ENCODE measurements at places on chromosomes 2 and 18. TPM values are rescaled to one million over a fixed set of nuclear protein-coding genes. Genes with fewer than 3 reads are reported as not detected.

GRCh38 chr2:30266051-30266621 is 34.8 kb downstream of the LBH start:
- peaks cover under 1% of the 10 kb centered on the region for H3K36me3 ChIP-seq
- DNase-seq: no peak
- H3K27ac ChIP-seq: peak overlapping the region; percentile 88

GRCh38 chr2:176130147-176130956 is 847 bp downstream of the HOXD8 start:
- H3K4me3 ChIP-seq: peak overlapping the region; percentile 62
- H3K27ac ChIP-seq: no peak overlapping the region
- H3K4me1 ChIP-seq: peaks cover 25% of the 10 kb centered on the region

GRCh38 chr2:227366769-227367426 is 12.2 kb downstream of the TM4SF20 start:
- no peak for DNase-seq
- no peaks in the 10 kb centered on the region for H3K27me3 ChIP-seq
- peak overlapping the region; percentile 53 for H3K27ac ChIP-seq
- peaks cover 15% of the 10 kb centered on the region for H3K4me1 ChIP-seq

- peaks cover 28% of the 10 kb centered on the region for H3K36me3 ChIP-seq
- peak overlapping the region; percentile 31 for H3K27ac ChIP-seq
- H3K27me3 ChIP-seq: no peaks in the 10 kb centered on the region
- peaks cover 16% of the 10 kb centered on the region for H3K4me1 ChIP-seq
Observed at GRCh38 chr2:232576995-232577394, 26.5 kb downstream of the EIF4E2 start.

DNA sequence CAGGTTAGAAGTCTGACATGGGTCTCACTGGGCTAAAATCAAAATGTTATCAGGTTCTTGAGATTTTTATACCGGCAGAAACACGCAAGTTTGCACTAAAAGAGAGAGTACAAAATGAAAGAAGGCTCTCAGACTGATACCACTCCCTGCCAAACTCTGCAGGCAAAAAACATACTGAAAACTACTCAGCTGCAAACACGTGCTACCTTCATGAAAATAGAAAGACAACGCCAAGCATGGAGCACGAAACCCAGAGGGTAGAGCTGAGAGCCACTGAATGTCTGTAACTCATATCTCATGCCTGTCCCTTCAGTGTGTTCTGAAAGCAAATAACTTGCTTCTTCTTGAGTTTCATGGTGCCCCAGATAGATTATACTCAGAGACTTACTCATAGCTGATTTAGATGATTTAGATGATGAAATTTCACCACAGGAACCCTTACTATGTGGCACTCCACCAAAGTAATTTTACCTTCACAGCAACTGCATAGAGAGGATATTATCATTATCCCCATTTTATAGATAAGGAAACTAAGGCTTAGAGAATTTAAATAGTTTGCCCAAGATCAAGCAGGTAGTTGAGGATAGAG is 313.0 kb upstream of the SLC39A10 start:
- peaks cover 12% of the 10 kb centered on the region for H3K27me3 ChIP-seq
- H3K27ac ChIP-seq: no peak overlapping the region
- no peak for DNase-seq
- no peak overlapping the region for H3K4me3 ChIP-seq

- no peak for DNase-seq
- H3K27ac ChIP-seq: no peak overlapping the region
- H3K27me3 ChIP-seq: no peaks in the 10 kb centered on the region
Observed at GRCh38 chr18:5162111-5162510, 34.9 kb downstream of the AKAIN1 start.

- DNase-seq: peak; percentile 97
- H3K27me3 ChIP-seq: no peaks in the 10 kb centered on the region
- H3K27ac ChIP-seq: peak overlapping the region; percentile 100
- H3K4me3 ChIP-seq: peak overlapping the region; percentile 6
- no peaks in the 10 kb centered on the region for H3K36me3 ChIP-seq
- H3K4me1 ChIP-seq: peaks cover 69% of the 10 kb centered on the region
Observed at GRCh38 chr18:48997985-48998831, 47.4 kb upstream of the SMAD7 start.

GRCh38 chr2:11681722-11682589 is 12.0 kb upstream of the NTSR2 start:
- peaks cover 3% of the 10 kb centered on the region for H3K36me3 ChIP-seq
- peaks cover 41% of the 10 kb centered on the region for H3K27me3 ChIP-seq
- H3K4me3 ChIP-seq: no peak overlapping the region
- no peak overlapping the region for H3K27ac ChIP-seq

- H3K36me3 ChIP-seq: peaks cover 2% of the 10 kb centered on the region
- DNase-seq: no peak
- no peaks in the 10 kb centered on the region for H3K4me1 ChIP-seq
- peaks cover 58% of the 10 kb centered on the region for H3K27me3 ChIP-seq
- H3K27ac ChIP-seq: no peak overlapping the region
Observed at GRCh38 chr18:59238385-59238784, 18.4 kb downstream of the GRP start.

- no peaks in the 10 kb centered on the region for H3K36me3 ChIP-seq
- peaks cover 18% of the 10 kb centered on the region for H3K4me1 ChIP-seq
- H3K4me3 ChIP-seq: no peak overlapping the region
- no peak overlapping the region for H3K27ac ChIP-seq
- peak; percentile 69 for DNase-seq
Observed at GRCh38 chr18:79526468-79527460, 131.0 kb downstream of the NFATC1 start.

- peaks cover 22% of the 10 kb centered on the region for H3K36me3 ChIP-seq
- H3K4me1 ChIP-seq: peaks cover 15% of the 10 kb centered on the region
- H3K4me3 ChIP-seq: no peak overlapping the region
Observed at GRCh38 chr2:74876081-74876886, 42.4 kb downstream of the HK2 start.

- H3K27ac ChIP-seq: peak overlapping the region; percentile 93
- no peaks in the 10 kb centered on the region for H3K36me3 ChIP-seq
- peaks cover 70% of the 10 kb centered on the region for H3K4me1 ChIP-seq
- no peaks in the 10 kb centered on the region for H3K27me3 ChIP-seq
Observed at GRCh38 chr2:237222601-237223041, 136.9 kb downstream of the COPS8 start.

- H3K4me3 ChIP-seq: no peak overlapping the region
- H3K27me3 ChIP-seq: no peaks in the 10 kb centered on the region
- no peak overlapping the region for H3K27ac ChIP-seq
- H3K4me1 ChIP-seq: peaks cover 7% of the 10 kb centered on the region
Observed at GRCh38 chr2:111638274-111638877, 245.6 kb downstream of the ANAPC1 start.

- H3K27me3 ChIP-seq: no peaks in the 10 kb centered on the region
- H3K4me3 ChIP-seq: no peak overlapping the region
- H3K4me1 ChIP-seq: no peaks in the 10 kb centered on the region
- no peaks in the 10 kb centered on the region for H3K36me3 ChIP-seq
- no peak for DNase-seq
- no peak overlapping the region for H3K27ac ChIP-seq
Observed at GRCh38 chr18:78790511-78790910, 189.1 kb upstream of the SALL3 start.

- H3K27ac ChIP-seq: no peak overlapping the region
- H3K4me1 ChIP-seq: peaks cover 78% of the 10 kb centered on the region
- no peaks in the 10 kb centered on the region for H3K27me3 ChIP-seq
Observed at GRCh38 chr2:226790011-226790410, 9.6 kb downstream of the IRS1 start.

The FAP gene
- 38.1 TPM for total RNA-seq

The CCBE1 gene
- total RNA-seq: 22.8 TPM

The SLC4A3 gene
- total RNA-seq: 11.6 TPM

The TNFAIP6 gene
- not detected for total RNA-seq

The DSG1 gene
- not detected for total RNA-seq

The CCDC74A gene
- total RNA-seq: 1.8 TPM

The RND3 gene
- 160 TPM for total RNA-seq

The GPR45 gene
- total RNA-seq: not detected

The SIX3 gene
- not detected for total RNA-seq

The DNAJC5G gene
- total RNA-seq: not detected
